ENCODE measurements at places on chromosomes 11 and 22. TPM values are rescaled to one million over a fixed set of nuclear protein-coding genes. Genes with fewer than 3 reads are reported as not detected.

HTR3A gene
- total RNA-seq, result not detected

CARD18 gene
- total RNA-seq, result not detected

UBQLN3 gene
- total RNA-seq, result not detected

OVOL1 gene
- not detected for total RNA-seq

C11orf86 gene
- total RNA-seq, result 73.3 TPM

OR10V1 gene
- total RNA-seq, result not detected

SMIM38 gene
- 0.05 TPM for total RNA-seq

CARD10 gene
- 38.4 TPM for total RNA-seq

SCARF2 gene
- 1.4 TPM for total RNA-seq

THRSP gene
- not detected for total RNA-seq

KRTAP5-1 gene
- total RNA-seq, result not detected

SLCO2B1 gene
- total RNA-seq, result 4.2 TPM

OR2AG2 gene
- not detected for total RNA-seq

PHF21B gene
- 1.1 TPM for total RNA-seq

PKP3 gene
- 39.9 TPM for total RNA-seq

TRIM5 gene
- 13.7 TPM for total RNA-seq

OR10G8 gene
- not detected for total RNA-seq

HRAS gene
- total RNA-seq, result 151 TPM

HBE1 gene
- total RNA-seq, result 0.29 TPM

OR5AS1 gene
- not detected for total RNA-seq

MS4A6E gene
- total RNA-seq, result not detected

KCNE3 gene
- not detected for total RNA-seq

All from A549 treated with CORT108297 at 1 μM for 4 hours (cell line).